ENCODE measurements at places on chromosomes 11 and 22.

- DNase-seq, result no peak
Measured at GRCh38 chr11:117095284-117096161, 2.7 kb downstream of the SIK3 start.

DNA sequence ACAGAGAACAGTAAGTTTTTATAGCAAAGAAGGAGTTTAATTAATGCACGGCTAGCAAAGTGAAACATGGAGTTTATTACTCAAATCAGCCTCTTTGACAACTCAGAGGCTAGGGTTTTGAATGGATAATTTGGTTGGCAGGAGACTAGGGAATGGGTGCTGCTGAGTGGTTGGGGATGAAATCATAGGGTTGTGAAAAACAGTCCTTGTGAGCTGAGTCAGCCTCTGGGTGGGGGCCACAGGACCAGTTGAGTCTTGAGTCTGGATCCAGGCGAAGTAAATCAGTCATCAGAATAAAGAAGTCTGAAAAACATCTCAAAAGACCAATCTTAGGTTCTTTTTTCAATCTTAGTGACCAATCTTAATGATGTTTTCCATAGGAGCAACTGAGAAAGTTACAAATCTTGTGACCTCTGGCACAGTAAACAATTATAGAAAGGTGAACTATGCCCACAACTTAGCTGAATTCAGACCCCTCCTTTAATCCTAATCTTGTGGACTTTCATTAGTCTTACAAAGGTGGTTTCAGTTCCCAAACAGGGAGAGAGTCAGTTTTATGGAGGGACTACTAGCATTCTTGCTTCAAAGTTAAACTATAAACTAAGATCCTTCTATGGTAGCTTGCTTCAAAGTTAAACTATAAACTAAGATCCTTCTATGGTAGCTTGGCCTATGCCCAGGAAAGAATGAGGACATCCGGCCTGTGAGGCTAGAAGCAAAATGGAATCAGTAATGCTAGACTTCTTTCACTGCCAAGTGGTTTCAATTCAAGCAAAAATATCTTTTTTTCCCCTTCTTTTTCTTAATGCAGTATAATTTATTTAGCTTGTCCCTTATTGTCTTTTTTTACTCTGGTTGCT lies 84.5 kb downstream of the AASDHPPT start:
- no peak for DNase-seq

DNA sequence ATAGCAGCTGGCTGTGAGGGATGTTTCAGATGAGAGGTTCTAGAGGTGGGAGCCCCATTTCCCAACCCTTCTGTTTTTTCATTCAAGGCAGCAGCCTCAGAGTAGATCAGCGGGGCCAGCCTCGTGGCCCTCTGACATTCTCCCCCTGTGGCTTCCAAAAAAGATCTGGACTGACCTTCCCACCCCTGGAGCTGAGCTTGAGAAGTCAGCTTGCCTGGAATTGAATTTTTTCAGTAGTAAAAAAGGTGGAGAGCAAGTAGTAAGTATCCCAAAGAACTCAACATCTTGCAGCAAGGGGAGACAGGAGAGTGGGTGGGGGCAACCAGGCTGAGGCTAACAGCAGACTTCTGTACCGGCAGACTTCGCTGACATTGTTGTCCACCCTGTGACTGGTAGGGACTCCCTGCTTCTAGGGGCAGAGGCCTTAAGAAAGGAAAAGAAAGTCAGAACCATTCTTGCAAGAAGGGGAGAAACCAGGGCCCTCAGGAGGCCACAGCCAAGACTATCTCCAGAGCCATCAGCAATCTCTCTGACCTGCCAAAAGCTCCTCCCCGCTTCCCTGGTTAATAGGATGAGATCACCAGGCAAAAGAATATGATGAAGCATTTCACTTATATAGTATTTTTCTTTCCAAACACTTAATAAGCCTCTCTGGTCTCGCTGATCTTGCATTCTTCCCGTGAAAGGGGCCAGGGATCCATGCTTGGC lies 2.0 kb upstream of the GRIK4 start:
- peak; percentile 43 for DNase-seq

GRCh38 chr22:35728639-35729308 lies 11.1 kb downstream of the APOL5 start:
- no peak for DNase-seq

GRCh38 chr11:128715691-128716561 lies 22.1 kb downstream of the FLI1 start:
- DNase-seq, result no peak

DNA sequence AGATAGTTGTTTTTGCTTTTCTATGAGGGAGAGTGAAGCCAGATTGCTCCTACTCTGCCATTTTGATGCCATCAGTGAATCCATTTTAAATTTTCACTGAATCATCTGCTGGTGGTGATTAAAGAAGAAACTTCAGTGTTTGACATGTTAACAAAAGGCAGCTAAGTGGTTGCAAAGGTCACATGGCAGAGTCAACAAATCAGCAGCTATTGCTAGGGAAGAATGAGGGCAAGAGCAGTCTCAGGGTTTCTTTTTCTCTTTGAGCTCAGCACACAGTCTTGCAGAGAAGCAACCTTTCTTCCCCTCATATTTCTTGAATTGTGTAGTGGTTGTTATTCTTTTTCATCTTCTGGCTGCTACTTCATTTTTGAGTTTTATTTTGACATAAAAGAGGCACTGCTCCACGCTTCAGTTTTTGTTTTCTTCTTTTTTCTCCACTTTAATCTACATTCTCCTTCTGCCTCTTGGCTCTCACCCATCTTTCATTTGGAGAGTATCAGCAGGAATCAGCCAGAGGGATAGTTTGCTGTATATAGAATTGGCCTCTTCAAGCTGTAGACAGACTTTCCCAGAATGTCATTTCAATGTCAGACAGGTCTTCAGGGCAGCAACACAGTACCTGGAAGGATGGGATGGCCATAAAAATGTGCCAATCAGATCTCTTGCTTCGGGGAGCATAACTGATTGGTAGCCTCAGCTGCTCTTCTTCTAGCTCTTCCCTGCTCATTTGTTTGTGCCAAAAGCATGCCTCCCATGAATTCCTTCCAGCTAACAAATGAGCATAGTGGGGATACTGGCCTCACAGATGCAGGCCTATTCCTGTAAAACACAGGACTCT lies 153.9 kb downstream of the TRPC6 start:
- DNase-seq, result no peak

DNA sequence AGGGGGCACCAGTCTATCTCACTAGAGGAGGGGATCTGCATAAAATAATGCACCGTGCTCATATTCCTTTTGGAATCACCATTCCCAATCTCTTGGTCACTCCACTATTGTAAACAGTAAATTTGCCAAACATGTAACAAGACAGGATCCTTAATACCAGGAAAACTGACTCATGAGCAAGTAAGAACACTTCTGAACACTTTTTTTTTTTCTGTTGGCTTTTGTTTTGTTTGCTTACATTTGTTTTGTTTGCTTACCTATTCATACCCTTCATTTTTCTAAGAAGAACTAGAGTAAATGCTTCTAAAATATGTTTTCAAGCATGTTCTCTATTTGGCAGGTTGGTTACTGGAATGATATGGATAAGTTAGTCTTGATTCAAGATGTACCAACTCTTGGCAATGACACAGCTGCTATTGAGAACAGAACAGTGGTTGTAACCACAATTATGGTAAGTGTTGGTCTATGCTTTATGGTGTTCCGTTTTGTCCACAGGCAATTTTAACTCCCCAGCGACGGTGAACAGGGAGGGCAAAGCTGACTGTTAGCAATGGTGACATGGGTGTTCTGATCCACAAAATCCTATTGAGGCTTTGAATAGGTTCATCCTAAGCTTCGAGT lies 111.8 kb downstream of the MSANTD4 start:
- DNase-seq, result no peak

DNA sequence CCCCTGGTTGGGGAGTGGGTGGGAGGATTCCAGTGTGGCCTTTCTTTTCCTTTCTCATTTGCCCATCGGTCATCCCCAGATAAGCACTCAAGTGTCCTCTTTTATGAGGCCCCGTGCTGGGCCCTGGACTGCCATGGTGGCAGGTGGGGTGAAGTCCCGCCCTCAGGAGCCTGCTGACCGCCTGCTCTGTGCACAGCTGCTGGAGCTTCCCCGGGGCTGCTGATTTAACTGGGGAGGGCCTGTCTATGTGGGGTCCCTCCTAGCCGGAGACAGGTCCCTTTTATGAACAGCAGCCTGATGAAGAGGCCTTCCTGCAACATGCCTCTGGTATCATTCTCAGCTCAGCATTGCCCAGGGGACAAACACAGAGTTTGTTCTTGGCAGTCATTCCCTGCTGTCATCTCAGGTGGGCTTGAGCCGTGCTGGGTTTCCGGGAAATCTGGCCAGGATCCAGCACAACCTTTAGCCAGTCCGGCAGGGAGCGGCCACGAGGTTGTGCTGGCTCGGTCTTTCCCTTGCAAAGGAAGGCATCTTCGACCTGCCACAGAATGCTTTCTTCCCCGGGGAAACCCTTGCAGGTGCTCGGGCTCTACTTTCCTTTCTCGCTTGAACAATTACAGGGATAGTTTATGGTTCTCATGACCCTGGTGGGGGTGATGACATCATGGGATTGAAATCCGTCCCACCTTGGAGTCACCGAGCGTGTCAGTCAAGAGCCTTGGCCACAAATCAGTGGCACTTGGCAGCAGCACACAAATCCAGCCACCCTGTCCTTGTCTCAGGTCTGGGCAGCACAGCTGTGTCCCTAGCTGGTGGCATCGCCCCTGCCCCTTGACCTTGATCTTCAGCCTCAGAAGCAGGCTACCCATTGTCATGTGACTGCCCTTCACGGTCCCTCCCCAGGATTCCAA lies 20.1 kb downstream of the ST14 start:
- DNase-seq, result no peak

DNA sequence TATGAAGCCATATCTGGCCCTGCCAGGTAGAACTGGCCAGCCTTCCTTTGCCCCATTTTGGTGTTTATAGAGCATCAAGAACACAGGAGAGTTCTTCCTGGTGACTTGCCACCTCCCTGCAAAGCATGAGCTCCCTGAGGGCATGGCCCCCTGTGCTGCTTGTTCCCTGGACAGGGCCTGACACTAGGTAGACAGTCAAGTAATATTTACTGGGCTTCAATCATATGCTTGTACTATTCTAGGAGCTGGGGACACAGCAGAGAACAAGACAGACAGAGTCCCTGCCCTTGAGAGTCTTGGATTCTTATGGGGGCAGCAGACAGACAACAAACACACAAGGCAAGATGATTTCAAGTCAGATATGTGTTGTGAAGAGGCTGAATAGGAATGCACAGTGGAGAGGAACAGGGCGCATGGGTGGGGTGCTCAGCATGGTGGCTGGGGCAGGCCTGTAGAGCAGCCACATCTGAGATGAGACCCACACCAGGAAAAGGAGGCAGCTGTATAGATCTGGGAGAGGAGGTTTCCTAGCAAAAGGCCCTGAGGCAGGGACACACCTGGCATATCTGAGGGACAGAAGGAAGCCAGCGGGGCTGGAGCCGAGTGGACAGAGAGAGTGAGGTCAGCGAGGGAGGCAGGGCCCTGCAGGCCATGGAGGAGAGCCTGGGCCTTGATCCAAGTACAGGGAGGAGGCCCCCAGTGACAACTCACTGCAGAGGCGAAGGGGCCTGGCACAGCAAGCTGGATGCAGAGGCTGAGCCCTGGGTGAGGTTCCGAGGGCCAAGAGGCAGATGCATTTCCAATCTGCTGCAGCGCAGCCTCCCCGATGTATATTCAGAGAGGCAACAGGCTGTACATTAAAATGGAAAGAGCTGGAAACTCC lies 10.2 kb upstream of the CBX6 start:
- peak; percentile 48 for DNase-seq

- no peak for DNase-seq
Measured at GRCh38 chr11:61890529-61891330, 615 bp downstream of the FADS3 start.

- no peak for DNase-seq
Measured at GRCh38 chr11:27679136-27680015, 20.9 kb downstream of the BDNF start.

DNA sequence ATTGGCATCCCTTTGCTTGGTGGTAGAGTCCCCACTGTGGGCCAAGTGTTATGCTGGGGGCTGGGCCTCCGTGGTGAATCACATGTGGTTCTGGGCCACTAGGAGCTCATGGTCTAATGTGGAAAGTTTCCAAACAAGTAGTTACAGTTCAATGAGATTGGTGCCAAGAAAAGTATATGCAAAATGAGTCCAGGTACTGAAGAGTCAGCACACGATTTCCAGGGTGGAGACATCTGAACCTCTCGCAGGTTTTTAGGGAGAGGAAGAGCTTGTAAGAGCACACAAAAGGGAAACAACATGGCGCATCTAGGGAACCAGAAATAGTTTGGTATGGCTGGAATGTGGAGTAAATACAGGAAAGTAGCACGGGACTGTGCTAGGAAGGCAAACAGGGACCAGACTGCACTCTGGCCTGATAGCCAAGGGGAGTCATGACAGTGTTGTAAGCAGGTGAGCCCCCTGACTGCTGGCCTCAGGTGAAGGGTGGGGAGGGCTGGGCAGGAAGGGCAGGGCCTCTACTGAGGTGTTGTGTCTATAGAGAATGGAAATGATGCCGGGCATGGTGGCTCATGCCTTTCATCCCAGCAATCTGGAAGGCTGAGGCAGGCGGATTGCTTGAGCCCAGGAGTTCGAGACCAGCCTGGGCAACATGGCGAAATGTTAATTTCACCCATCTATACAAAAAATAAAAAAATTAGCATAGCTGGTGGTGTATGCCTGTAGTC lies 12.6 kb downstream of the POLR2F start:
- no peak for DNase-seq

GRCh38 chr22:37020192-37020479 lies 594 bp downstream of the MPST start:
- DNase-seq, result peak; percentile 27

GRCh38 chr11:57571606-57572005 lies 4.1 kb upstream of the UBE2L6 start:
- DNase-seq, result no peak

GRCh38 chr11:35057926-35058668 lies 80.9 kb upstream of the CD44 start:
- DNase-seq, result no peak

DNA sequence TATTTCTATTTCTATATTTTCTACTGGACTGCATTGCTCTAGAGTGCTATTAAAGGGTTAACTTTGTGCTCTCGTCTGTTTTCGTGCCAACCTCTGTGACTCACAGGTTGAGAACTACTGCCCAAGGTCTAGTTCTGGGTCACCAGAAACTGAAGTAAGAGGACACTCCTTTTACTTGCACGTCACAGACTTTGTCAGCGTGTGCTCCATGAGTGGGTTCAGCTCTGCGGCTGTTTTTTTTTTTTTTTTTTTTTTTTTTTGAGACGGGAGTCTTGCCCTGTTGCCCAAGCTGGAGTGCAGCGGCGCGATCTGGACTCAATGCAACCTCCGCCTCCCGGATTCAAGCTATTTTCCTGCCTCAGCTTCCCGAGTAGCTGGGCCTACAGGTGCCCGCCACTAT lies 49.8 kb downstream of the CLMP start:
- no peak for DNase-seq

GRCh38 chr11:86698639-86699038 lies 26.2 kb upstream of the ME3 start:
- no peak for DNase-seq

GRCh38 chr11:34226210-34226609 lies 120.8 kb downstream of the NAT10 start:
- DNase-seq, result no peak

- no peak for DNase-seq
Measured at GRCh38 chr11:120598517-120599257, 87.1 kb downstream of the GRIK4 start.

DNA sequence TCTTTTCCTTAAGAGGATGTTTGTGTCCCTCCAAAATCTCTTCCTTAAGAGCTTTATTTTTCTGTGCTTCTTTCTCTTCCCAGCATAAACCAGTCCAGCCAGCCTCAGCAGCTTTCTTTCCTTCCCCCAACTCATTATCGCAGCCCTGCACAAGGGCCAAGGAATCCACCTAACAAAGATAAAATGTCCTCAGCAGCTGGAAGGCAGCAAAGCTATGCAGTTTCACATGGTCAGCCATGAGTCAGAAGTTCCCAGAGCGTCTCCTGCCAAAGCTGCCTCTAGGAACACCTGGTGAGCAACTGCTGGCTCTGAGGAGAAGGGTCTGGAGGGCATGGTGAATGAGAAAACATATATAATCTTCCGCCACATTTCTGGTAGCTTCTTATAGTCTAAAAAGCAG lies 45.3 kb upstream of the HMGXB4 start:
- DNase-seq, result no peak

Measured in CD8-positive, alpha-beta T cell (primary cell).